HuH-7 (cell line): ENCODE measurements at places on chromosomes 7 and 10.

GRCh38 chr10:114647545-114648138, 10.4 kb downstream of the ABLIM1 start:
- no peak for DNase-seq

- DNase-seq = no peak
These were observed 392.6 kb downstream of the POM121L12 start for GRCh38 chr7:53428045-53428444.

DNA sequence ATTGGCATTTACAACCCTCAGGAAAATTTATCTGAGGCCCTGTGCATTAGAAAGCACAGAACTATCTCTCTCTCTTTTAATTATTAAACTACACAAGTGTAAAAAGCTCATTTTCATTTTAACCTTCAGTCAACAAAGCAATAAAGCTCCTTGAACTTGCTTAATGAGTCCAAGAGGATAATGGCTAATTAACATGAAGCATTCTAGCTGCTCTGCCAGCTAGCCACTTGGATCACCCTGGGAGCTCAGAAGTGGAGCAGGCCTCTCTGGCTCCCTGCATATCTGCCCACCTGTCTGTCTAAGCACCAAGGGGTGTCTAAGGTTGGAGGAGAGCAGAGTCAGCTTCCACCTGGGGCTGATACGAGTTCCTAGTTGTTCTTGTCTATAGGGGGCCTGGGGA, 56.0 kb upstream of the SLC35G1 start:
- DNase-seq = no peak

DNA sequence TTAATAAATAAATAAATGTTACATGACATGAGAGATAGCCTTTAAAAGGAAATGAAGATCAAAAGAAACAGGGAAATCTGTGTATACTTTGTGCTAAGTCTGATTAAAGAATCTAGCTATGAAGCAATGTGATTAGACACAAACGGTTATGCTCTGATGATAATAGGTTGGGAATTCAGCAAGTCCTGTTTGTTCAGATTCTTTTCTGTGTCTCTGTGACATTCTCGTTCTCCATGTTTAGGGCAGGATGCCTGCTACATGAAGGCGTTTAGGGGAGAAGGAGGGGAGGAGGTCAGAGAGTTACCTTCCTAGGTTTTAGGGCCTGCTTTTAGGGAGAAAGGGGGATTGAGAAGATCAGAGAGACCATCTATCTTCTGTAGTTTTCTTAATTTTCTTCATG, 555.3 kb downstream of the DNAJB9 start:
- no peak for DNase-seq

- DNase-seq = no peak
These were observed 347.8 kb downstream of the ETV1 start for GRCh38 chr7:13641714-13642113.
